ENCODE measurements at places on chromosomes 16 and 17.

GRCh38 chr17:20092261-20092867 is 83.2 kb downstream of the SPECC1 start:
- DNase-seq = no peak

- DNase-seq = peak; percentile 91
These were observed at the start of gene ELOB for GRCh38 chr16:2777231-2777902. Gene ELOB, minus strand, starts transcription at chr16:2777280. Its CDS starts 41 bp downstream, at chr16:2777239.

DNA sequence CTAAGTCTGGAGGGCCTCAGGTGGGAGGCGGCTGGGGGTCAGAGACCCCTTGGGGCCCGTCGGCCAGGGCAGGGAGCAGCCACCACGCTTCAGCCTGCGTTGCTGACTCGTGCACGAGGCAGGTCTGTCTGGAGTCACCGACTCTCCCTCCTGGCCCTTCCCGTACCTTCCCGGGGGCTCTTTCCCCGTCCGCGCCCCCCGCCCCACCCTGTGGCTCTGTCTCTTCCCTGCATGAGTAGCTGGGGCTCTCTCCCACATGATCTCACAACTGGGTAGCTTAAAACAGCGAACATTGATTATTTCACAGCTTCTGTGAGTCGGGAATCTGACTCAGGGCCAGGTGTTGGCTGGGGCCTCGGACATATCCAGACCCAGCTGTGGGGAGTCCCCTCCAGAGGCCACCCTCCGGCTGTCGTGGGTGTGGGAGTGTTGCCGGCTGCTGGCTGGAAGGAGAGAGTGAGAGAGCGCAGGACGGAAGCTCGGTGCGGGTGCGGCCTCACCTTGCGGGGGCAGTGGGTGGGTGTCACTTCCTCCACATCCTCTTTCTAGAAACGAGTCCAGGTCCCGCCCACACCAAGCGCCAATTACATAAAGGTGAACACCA is 17.3 kb downstream of the BAHCC1 start:
- no peak for DNase-seq

DNA sequence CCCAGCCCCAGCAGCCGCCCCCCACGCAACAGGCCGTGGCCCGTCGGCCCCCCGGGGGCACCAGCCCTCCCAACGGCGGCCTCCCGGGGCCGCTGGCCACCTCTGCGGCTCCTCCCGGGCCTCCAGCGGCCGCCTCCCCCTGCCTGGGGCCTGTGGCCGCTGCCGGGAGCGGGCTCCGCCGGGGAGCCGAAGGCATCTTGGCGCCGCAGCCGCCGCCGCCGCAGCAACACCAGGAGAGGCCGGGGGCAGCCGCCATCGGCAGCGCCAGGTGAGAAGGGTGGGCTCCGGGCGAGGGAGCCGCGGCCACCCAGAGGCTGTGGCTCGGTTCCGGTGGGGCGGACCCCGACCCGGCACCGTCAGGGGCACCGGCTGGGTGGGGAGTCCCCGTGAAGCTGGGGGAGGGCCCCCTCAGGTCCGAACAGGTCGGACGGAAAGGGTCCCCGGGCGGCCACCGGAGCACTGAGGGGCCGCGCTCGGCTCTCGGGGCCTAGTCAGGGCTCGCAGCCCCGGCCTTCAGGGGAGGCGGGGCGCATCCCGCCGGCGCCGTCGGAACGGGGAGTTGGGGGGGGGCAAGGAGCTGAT is 583 bp downstream of the ATXN2L start:
- DNase-seq = peak; percentile 42

DNA sequence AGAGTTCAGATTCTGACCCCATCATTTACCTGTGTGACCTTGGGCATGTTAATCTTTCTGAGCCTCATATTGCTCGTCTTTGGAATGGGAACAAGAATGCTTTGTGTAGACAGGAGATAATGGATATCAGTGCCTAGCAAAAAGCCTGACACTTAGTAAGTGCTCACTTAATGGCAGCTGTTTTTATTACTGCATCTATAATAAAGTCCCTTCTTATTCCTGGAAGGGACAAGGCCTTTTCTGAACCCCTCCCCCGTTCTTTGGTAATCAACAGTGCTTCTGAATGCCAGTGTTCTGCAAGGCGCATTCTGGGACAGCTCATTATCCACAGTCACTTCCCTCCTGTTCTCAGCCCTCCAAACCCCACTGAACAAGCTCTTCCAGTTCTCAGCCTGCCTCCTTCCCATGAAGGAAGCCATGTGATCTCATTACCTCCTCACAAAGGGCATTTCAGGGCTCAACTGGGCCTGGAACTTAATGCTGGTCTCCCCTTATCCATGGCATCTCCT is 25.1 kb upstream of the SUPT4H1 start:
- DNase-seq = no peak

GRCh38 chr16:14559809-14560241 is 70.2 kb downstream of the PARN start:
- no peak for DNase-seq

- DNase-seq = no peak
These were observed 54.3 kb downstream of the KPNA2 start for GRCh38 chr17:68089881-68090280.

GRCh38 chr17:44501866-44502375 is 1.3 kb downstream of the GPATCH8 start:
- DNase-seq = no peak

GRCh38 chr16:61887903-61888302 is 148.3 kb downstream of the CDH8 start:
- DNase-seq = no peak

GRCh38 chr17:6489016-6489550 is 44.8 kb downstream of the PIMREG start:
- DNase-seq = no peak

DNA sequence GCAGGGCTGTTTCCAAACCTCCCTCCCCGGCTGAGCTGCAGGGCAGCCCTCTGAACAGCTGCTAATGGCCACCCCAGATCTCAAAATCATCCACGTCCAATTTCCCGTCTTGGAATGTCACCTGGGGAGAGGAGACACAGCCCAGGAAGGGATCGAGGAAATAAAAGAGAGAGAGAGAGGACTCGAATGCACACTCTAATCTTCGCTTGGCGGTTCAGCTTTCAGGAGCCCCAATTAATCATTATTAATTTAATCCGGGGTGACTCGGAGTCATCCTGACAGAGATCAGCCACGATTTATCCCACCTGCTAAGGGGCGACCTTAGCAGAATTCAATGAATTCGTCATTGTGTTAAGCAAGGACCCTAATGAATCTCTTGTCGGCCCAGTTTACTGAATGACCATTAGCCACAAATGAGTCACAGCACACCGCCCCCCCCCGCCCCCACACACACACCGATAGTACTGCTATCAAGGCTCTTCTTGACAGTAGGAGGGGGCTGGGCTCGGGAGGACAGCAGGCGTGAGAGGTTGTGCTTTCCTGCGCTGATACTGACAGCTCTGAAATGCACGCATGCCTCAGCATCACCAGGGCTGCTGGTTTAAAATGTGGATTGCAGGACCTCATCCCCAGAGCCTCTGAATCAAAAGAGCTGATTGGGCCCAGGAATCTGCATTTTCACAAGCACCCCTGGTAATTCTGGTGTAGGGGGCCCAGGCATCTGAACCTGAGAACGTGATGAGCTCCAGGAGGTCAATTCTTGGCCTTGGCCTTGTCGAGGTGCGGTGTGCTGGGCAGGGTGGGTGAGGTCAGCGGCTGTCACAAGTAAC is 190.0 kb upstream of the CIBAR2 start:
- no peak for DNase-seq

DNA sequence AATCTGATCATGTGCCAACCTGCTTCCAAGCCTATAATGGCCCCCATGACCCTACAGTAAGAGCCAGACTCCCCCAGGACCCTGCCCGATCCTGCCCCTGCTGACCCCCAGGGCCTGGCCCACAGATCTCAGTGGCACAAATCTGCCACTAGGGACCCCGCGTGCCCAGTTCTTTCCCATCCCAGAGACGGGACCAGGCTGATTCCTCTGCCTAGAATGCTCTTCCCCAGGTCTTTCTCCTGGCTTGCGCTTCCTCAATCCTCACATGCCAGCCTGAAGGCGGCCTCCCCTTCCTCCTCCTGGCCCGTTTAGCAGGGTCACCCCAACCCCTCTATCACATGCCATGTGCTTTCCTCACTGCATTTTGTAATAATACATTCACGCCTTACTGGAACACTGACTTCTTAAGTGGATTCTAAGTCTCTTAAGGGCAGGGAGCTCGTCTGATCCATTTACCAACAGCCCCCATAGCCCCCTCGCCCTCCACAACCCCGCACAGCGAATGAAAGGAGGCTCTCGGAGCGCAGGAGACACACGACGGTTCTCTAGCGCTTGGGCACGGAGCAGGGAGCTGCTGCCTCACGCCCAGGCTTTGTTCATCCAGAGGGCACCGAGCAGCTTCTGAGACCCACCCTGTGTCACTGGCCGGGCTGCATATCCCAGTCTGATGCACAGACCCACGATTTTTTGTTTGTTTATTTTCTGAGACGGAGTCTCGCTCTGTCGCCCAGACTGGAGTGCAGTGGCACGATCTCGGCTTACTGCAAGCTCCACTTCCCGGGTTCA is 1.2 kb downstream of the TRIM65 start:
- peak; percentile 42 for DNase-seq

GRCh38 chr17:69093279-69093789 is 32.6 kb upstream of the ABCA9 start:
- DNase-seq = no peak

GRCh38 chr17:13204607-13205237 is 186.9 kb upstream of the ELAC2 start:
- DNase-seq = no peak

DNA sequence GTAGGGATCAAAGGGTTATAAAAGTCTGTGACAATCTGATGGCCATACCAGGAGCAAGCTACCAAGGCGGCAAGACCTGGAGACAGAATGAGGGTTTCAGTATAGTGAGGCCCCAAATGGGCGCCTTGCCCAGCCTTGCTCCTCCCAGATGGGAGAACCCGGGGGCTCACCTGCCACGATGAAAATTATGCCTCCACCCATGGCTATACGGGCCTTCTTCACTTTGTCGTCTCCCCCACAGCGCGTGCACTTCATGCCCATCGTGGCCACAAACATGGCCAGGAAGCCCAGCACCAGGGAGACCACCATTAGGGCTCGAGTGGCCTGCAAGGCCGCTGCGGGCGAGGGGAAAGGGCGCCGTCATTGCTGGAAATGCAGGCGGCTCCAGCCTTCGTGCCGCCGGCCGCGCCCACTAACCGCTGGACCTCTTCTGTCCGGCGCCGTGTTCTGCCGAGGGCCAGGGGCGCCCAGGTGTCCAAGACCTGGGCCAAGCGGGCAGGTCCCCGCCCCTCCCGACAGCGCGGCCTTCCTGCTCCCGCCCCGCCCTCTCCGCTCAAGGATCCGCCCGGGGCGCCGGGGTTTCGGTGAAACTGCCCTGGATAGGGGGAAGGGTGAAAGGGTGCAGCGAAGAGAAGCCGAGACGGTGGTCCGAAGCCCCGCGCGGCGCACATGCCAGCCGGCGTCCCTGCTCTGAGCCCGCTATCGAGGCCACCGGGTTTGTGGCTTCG is 1.5 kb downstream of the CLDN7 start:
- peak; percentile 31 for DNase-seq

DNA sequence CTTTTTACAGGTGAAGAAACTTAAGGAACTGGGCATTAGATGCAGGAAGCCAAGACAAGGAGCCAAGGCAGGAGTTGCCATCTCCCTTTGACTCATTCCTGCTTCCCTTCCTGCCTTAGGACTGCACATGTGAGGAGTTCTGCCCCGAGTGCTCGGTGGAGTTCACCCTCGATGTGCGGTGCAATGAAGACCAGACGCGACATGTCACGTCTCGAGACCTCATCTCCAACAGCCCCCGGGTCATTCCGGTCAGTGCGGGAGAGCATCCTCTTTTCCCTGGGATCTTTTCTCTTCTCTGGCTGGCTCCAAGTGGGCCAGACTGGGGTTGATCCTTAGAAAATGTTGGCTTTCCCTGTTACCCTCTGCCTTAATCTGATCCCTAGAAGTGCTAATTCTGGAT is 6.6 kb downstream of the POLR2C start:
- no peak for DNase-seq

GRCh38 chr17:19857640-19858039 is 10.1 kb downstream of the ULK2 start:
- DNase-seq = no peak

DNA sequence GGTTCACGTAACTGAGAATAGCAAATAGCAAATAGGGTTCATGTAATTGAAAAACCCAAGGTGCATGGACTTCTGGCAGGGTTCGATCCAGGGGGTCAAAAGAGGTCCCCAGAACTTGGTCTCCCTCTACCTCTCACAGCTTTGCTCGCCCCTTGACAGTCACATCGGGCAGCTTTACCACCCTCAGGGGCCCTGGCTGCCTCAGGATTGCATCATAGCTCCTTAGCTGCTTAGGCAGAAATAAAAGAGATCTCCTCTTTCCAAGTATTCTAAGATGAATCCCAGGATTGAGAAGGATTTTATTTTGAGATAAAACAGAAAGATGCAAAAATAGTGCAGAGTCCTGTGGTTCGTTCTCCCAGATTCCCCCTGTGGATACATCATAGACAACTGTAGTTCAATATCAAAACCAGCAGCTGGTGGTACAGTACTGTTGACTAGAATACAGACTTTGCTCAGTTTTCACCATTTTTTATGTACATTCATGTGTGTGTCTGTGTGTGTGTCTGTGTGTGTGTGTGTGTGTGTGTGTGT is 12.8 kb downstream of the ADGRG3 start:
- DNase-seq = no peak

DNA sequence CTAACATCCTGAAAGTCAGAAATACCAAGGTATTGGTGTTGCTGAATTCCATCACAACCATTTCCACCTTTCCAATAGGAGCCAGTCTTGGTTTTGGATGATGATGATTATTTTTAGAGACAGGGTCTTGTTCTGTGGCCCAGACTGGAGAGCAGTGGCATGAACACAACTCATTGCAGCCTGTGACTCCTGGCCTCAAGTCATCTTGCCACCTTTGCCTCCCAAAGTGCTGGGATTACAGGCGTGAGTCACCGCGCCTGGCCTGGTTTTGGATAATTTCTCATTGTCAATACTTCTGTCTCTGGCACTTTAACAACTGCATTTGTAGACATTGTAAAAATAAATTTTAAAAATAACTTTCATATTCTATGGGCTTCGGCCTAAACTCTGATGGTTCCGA is 22.6 kb downstream of the STAT5B start:
- no peak for DNase-seq

DNA sequence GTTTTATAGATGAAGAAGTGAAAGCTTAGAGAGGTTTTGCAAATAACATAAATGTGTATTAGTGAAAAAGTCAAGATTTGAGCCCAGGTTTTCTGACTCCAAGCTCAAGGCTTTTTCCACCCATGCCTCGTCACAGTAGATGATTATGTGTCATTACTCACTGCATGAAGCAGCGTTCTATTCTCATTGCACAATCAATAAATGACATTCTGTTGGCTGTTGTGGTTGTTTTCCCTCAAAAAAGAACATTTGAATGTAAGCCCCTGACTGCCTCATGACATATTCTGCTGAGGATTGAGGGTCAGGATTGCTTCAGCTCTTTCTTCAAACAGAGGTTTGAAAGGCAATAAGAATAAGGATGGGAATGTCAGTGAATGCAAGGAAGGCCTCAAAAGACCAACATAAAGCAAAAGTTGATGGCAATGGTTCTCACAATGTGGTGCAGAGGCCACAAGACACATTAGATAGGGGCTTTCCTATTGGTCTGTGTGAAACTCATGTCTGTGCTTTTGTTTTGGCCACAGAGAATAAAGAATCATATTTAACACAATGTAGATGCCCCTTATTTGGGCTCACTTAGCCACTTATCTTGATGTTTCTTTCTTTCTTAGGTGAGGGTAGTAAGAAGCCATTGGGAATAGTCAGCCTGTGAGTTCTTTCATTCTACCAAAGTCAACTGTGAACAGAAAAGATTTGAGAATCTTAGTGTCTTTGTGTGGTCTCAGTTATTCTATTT is 5.4 kb upstream of the MMD start:
- no peak for DNase-seq

GRCh38 chr17:31314782-31315100 is 887 bp upstream of the EVI2B start:
- DNase-seq = no peak

- no peak for DNase-seq
These were observed 8.2 kb upstream of the MMP2 start for GRCh38 chr16:55470533-55471371.
